Stimulated activated CD4-positive, alpha-beta T cell treated with anti-CD3 and anti-CD28 coated beads, Interleukin-1b, Interleukin-23, amount 100 ng/mL, for 1 hour (primary cell): ENCODE measurements at places on chromosomes 13 and 19.

DNA sequence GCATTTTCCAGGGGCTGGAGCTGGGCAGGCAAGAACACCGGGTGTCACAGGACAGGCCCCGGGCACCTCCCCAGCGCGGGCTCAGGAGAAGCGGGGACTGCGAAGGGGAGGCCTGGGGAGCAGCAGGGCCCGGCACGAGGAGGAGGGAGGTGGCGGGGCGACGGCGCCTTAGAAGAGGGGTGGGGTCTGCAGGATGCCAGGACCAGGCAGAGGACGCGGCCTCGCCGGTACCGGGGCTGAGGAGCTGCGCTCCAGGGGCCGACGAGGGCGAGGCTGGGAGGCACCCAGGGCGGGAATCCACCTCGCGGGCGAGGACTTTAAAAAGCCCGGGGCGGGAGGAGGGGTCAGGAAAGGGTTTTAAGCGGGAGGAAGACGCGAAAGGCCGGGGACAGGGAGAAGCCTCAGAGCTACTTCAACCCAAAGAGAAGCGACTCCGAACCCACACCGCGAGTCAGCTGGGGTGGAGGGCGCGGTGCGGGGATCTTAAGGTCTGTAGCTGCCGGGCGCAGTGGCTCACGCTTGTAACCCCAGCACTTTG, 665 bp downstream of the ZNF347 start:
- no peak for DNase-seq

GRCh38 chr19:15671891-15672579, 852 bp upstream of the CYP4F12 start:
- DNase-seq = no peak

GRCh38 chr19:42151782-42152684, 19.8 kb upstream of the POU2F2 start:
- DNase-seq = no peak

- no peak for DNase-seq
Observed at GRCh38 chr13:37075164-37075563, 15.7 kb upstream of the SUPT20H start.

- DNase-seq = no peak
Observed at GRCh38 chr19:42092350-42092749, 16.4 kb downstream of the ZNF574 start.

GRCh38 chr13:95801825-95802224, 124.9 kb downstream of the DNAJC3 start:
- DNase-seq = no peak

DNA sequence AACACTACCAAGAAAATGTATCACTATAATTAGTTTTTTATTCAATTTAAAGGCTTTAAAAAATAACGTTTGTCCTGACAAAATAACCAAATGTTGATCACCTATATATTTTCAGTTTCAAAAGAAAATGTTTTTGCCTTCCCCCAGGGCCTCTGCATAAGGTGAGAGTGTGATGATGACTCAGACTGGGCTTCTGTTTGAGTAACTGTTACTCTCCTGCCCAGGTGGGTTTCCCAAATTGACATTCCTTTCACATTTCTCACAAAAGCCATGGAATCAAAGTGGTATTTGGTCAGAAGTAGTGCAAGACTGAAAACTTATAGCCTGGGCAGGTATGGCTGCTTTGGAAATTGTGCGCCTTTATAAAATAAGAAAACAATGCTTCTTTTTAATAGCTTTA, 180.6 kb downstream of the COG6 start:
- no peak for DNase-seq

GRCh38 chr19:36638862-36639510, 27.7 kb downstream of the ZNF461 start:
- DNase-seq = no peak

DNA sequence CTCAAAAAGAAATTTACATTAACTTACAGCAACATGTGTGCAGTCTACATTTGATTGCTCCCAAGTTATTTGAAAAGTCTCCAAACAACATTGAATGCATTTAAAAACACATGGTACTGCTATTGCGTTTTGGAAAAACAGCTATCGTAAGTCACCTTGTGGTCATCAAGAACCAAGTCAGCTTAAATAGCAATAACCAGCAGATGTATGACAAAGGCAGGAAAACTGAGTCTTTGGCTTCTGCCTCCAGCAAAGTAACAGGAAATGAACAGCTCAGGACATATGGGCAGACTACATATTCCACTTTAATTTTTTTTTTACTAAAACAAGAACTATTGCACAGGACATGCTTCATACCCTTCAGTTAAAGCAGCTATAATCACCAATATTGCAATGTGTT, 580.6 kb upstream of the SPRY2 start:
- no peak for DNase-seq

DNA sequence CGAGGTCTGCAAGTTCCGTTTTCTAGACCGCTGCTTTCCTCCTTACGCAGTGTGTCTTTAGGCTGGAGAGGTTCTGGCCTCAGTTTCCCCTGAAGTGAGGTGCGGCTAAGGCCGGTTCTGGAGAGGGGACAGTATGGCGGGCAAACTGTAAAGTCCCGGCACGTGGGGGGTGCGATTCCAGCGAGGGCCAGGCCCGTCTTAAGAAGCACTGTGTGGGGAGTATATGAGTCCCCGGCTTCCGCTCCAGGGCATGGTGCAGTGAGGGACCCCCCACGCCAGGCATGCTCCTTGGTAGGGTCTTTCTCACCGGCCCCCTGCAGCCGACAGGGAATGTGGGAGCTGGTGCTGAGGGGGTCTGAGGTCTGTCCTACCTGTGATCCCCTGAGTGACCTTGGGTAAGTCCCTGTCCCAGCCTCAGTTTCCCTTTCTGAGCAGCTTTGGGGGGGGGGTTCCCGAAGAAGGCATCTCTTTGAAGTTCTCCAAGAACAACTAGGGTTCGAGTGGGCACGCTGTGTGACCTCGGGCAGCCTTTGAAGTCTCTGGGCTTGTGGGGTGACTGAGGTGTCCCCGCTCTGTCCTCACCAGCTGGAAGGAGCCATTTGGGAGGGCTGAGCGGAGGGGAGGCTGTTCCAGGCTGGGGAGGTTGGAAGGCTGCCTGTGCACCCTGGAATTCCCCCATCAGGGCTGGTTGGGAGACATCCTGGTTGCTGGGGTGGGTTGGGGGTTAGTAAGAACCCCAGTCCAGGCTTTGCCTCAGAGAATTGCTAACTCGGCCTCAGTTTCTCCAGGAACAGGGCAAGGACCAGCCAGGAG, 1.5 kb downstream of the NFIC start:
- no peak for DNase-seq

DNA sequence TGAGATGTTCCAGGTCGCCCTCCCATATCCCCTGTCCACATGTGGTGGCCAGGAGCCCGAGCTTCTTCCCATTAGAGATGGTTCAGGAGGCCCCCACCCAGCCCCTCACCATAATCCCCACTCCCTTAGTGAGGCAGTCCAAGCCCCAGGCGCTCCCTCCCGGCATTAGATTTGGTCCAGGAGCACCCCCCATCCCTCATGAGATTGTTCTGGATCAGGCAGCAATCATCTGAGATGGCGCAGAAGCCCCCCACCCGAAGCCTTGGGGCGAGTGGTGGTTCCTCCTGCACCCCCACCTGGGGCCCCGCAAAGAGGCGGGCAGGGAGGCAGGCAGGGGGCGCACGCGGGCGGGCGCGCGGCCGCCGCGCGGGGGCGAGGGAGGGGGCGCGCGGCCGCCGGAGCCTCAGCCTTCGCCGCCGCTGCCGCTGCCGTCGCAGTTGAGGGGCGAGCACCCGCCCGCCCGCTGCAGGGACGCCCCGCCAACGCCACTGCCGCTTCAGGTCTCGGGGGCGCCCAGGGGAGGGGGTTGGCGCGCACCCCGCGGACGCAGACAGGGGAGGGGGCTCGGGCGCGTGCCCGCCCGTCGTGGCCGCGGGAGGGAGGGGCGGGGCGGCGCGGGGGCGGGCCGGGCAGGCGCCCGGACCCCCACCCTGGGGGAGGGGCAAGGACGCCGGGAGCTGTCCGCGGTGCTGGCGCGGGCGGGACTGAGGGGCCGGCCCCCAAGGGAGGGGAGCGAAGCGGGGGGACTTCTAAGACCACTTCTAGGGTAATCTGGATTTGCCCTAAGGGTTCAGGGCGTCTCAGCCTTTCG, 46.4 kb upstream of the SHKBP1 start:
- DNase-seq = no peak

GRCh38 chr13:51761643-51762350, 42.2 kb downstream of the DHRS12 start:
- DNase-seq = no peak

GRCh38 chr13:21225841-21226581, 49.6 kb downstream of the MRPL57 start:
- DNase-seq = no peak

GRCh38 chr13:40377783-40378182, 288.7 kb downstream of the FOXO1 start:
- no peak for DNase-seq

GRCh38 chr19:55474269-55475265, 1.9 kb upstream of the ZNF628 start:
- no peak for DNase-seq

GRCh38 chr19:14632286-14632685, 42.4 kb downstream of the ADGRE3 start:
- DNase-seq = no peak

- no peak for DNase-seq
Observed at GRCh38 chr19:3834349-3835054, 34.3 kb downstream of the ZFR2 start.

GRCh38 chr13:53060840-53061490, 32.4 kb downstream of the OLFM4 start:
- no peak for DNase-seq

DNA sequence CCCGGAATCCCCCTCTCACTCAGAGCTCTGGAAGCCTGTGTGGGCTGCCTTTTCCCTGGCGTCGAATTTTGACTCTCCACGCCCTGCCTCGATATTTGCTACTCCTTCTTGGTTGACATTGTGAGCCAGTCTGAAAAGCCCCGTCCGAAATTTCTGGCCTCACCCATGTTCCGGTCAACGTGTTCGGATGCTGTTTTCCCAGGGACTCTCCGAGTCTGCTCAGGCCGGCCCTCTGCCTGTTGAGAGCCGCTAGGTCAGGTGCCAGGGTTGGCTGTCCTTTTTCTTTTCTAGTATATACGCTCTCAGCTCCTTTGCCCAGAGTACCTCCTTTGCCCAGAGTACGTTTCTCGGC, 6.8 kb upstream of the DGKH start:
- DNase-seq = no peak

- no peak for DNase-seq
Observed at GRCh38 chr19:35715355-35715809, 2.4 kb upstream of the KMT2B start.

GRCh38 chr13:113147206-113147605, 11.2 kb upstream of the PROZ start:
- no peak for DNase-seq

DNA sequence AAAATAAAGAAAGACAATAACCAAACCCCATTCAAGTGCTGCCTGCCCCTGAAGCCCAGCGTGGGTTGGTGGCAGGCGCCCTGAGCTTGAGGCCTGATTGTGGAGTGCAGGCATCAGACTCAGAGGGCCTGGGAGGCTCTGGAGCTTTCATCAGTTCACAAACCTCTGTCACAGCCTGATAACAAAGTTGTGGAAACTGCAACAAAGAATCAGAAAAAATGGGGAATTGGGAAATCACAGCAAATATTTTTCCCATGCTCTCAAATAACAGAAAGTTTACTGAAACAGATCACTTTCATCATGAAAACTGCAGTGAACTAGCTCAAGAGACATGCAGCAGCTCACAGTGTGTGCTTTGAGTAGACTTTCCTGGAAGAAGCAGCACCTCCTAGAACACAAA, 793.6 kb downstream of the UQCRFS1 start:
- DNase-seq = no peak

GRCh38 chr13:62512194-62513141, 1096.8 kb upstream of the PCDH20 start:
- no peak for DNase-seq

DNA sequence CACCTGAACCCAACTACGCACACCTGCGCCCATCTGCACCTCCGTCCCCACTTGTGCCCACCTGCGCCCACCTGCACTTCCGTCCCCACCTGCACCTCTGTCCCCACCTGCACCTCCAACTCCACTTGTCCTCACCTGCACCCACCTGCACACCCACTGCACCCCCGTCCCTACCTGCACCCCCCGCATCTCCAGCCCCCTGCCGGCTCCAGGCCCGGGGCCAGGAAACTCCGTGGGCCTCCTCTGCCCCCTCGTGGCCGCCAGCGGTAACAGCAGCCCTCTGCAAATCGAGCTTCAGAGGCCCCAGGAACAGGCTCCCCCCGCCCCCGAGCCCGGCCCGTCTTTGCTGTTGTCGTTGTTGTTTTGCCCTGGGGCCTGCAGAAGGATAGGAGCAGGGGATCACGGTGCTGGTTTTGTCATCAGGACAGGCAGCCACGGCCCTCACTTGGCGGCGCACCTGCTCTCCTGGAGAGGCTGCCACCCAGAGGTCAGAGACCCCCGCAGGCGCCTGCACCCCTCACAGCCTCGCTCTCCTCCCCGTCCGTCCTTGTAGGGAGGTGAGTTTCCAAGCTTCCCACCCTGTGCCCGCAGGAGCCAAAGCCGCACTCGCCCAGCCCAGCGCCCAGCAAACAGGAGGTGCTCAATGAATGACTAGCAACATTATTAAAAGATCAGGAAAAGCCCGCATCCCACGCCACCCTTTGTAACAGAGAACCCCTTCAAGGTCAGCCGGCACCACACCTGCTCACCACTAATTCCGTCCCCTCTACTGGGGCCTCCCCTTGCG, 65.4 kb downstream of the GNG7 start:
- DNase-seq = peak; percentile 67

GRCh38 chr19:45767410-45767880, 1.6 kb downstream of the SIX5 start:
- no peak for DNase-seq

GRCh38 chr13:94329754-94330551, 149.5 kb downstream of the DCT start:
- no peak for DNase-seq

DNA sequence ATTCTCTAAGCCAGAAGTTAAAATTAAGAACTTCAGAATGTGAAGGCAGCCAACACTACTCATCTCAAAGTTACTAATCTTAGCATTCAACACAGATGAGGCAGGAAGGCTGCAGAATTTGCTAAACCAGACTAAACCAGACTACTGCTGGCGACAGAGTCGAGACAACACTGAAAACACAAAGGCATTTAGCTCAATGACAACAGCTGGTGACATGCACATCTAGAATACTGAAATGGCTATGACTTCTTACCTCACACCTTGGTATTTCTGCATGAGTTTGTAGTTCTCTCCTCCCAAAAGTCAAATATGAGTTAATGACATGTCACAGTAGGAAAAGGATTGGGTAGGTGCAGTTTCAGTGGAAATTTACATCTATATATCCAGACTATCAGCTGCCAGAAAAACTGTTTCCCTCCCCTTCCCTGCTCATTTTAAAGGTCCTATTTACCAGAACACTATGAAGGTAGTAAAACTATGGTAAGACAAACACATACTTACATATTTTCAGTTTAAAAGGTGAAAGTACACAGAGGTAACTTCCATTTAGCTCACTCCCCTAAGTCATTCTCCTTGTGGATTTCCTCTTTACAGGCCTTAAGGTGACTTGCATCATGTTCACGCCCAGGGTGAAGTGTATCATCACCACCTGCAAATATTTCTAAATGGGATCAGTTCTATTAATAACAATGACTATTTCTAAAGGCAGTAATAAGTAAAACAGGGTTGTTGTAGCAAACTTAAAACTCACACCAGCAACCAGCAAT, 21.4 kb downstream of the FOXO1 start:
- DNase-seq = no peak

GRCh38 chr13:37149380-37149779, 43.9 kb upstream of the CSNK1A1L start:
- no peak for DNase-seq

GRCh38 chr19:14525729-14526128, 3.7 kb upstream of the TECR start:
- DNase-seq = no peak

GRCh38 chr13:33875618-33876401, 57.9 kb downstream of the RFC3 start:
- no peak for DNase-seq
